ENCODE measurements at places on chromosomes 12 and 14.

DNA sequence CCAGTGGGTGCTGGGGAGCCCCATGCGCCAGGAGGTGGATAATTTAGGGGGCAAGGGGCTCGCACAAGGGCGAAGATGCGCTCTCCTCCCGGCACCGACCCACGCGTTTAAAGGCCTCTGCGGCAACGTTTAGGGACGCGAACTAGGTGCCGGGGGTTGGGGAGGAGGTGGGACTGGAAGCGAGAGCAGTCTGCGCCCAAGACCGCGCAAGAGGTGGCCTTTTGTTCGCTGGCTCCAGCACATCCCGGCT, 1.3 kb downstream of the SLC38A1 start:
- DNase-seq, result peak; percentile 40

GRCh38 chr12:14171106-14171505, 189.7 kb upstream of the GRIN2B start:
- no peak for DNase-seq

- DNase-seq, result peak; percentile 80
Measured at GRCh38 chr12:70576341-70577282, 60.6 kb downstream of the PTPRB start.

GRCh38 chr12:130560321-130560720, 155.8 kb downstream of the RIMBP2 start:
- DNase-seq, result no peak

- no peak for DNase-seq
Measured at GRCh38 chr14:69101331-69101826, 51.5 kb downstream of the DCAF5 start.

DNA sequence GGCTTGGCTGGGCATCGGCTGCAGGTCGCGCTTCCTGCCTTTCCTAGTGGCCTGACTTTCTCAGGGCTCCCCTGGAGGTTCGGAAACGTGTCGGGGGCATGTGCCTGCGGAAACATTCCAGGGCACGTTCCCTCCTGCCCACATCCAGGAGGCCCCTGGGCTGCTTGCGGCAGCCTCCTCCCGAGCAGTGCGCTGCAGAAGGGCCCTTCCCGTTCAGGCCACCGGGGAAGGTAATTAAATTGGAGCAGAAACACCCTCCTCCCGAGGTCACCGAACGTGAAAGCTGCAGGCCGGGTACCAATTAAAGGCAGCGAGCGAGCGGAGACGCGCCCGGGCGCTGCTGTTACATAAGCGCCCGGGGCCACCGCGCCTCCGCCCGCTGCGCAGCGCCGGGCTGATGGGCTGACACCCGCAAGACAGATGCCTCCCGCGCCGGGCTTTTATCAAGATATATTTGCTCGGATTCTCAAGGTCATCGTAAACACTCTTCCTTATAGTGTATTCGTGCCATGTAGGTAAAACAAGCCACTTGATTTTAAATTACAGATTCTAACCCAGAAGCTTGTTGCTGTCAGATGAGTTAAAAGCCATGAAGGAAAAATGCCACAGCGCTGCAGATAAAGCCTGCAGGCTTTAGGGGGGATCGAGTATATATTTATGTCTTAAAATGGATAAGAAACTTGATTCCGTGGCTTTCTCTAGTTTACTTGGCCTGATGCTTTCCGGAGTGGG, 31.4 kb downstream of the SSPN start:
- peak; percentile 40 for DNase-seq

DNA sequence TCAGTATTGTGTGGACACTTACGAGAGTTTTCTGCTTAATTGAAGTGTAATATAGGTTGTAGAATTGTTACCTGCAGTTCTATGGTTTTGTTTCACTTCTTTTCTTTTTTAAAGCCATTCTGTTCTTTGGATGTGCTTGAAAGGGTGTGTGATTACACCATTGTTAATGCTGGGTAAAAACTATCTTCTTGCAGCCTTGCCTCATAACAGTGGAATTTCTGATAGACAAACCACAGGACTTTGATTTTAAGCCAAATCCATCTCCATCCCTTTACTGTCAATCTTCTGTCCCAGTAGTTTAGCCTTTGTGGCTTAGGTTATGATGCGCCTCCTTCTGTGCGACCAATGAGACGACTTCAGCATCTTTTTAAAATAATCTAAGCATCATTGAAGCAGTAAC, 182.3 kb downstream of the PELI2 start:
- no peak for DNase-seq

DNA sequence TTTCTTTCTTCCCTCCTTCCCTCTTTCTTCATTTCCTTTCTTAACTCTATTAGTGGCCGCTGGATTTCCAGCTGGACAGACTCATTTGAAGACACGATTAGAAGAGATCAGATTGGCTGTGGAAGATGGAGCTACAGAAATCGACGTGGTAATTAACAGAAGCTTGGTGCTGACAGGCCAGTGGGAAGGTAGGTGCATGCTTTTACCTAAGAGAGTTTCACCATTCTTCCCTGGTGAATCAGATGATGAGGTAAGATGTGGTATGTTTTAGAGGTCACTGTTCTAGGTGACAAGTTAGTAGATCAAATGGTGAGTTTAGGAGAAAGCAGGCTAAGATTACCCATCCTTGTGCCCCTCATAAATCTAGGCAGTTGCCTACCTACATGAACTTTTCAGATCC, 51.6 kb downstream of the DERA start:
- no peak for DNase-seq

GRCh38 chr14:92780444-92781232, 13.5 kb upstream of the GOLGA5 start:
- no peak for DNase-seq

- no peak for DNase-seq
Measured at GRCh38 chr14:104863131-104863862, 1.8 kb upstream of the CEP170B start.

DNA sequence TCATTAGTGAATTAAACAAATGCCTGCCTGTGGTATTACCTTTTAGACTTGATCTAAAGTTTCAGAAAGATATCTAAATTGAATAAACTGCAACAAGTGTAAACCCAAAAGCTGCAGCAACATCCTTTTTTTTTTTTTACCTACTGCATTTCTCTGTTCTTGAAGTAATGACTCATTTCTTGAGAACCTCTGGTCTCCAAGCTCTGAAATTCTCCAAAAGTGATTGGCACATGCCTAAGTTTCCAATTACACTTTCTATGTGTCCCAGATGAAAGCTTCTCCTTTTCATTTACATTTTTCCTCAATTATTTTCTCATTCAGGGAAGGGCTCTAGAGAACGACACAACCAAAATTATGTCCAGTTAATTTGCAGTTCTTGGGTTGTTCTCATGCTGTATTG, 435.2 kb upstream of the DCN start:
- DNase-seq, result no peak

GRCh38 chr12:18752280-18752920, 14.5 kb downstream of the CAPZA3 start:
- no peak for DNase-seq

- no peak for DNase-seq
Measured at GRCh38 chr12:112977641-112978040, 678 bp upstream of the OAS2 start.

DNA sequence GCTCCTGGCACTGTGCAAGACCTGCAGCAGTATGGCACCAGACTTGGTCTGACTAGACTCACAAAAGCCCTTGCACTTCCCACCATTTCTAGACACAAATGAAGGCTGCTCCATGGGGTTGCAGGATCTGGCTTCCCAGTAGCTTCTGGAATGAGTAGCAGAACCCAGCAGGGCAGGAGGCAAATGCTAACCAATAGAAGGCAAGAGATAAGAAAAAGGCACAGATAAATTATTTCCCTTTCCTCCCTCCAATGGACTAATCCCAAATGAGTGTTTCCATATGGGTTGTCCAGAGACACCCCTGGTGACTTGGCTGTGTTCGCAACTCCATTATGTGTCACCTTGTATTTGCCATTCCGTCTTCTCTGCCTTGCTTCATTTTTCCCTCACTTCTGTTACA, 49.7 kb downstream of the KIF21A start:
- no peak for DNase-seq

- DNase-seq, result no peak
Measured at GRCh38 chr12:116184763-116185162, 92.7 kb downstream of the MED13L start.

GRCh38 chr12:60441577-60441976, 845.7 kb downstream of the SLC16A7 start:
- DNase-seq, result no peak

DNA sequence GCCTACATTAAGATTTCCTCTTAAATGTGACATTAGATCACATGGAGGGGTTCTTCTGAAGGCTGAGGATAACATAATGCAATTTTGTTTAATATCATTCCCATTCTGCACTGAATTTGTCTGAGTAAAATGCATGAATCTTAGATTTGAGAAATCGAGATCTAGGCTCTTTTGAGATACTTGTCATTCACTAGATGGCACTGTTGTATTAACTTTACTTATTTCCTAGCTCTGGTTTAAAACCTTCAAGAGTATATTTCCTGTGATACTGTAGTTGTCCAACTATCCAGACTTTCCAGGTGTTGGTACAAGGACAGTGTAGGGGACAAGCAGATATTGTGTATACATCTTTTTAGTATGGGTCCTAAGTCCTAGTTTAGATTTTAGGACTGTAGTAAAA, 91.7 kb upstream of the SEL1L start:
- DNase-seq, result peak; percentile 83

DNA sequence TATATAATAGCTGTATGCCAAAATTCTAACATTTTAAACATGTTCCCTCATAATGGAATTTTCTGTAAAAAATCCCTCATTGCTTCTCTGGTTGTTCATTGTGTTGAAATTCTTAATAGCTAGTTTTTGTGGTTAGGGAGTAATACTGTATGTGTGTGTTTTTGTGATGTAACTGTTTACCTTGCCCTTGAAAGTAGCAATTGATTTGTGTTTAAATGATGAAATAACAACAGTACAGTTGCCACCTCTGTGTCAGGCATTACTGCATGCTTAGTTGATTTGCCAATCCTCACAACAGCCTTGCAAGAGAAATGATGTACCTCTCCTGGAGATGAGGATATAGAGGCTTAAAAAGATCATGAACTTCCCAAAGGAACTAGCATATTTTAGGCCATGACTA, 94.9 kb downstream of the DAAM1 start:
- no peak for DNase-seq

GRCh38 chr12:74644681-74645080, 107.0 kb downstream of the ATXN7L3B start:
- no peak for DNase-seq

GRCh38 chr14:98103705-98104104, 1168.3 kb downstream of the BCL11B start:
- DNase-seq, result no peak

DNA sequence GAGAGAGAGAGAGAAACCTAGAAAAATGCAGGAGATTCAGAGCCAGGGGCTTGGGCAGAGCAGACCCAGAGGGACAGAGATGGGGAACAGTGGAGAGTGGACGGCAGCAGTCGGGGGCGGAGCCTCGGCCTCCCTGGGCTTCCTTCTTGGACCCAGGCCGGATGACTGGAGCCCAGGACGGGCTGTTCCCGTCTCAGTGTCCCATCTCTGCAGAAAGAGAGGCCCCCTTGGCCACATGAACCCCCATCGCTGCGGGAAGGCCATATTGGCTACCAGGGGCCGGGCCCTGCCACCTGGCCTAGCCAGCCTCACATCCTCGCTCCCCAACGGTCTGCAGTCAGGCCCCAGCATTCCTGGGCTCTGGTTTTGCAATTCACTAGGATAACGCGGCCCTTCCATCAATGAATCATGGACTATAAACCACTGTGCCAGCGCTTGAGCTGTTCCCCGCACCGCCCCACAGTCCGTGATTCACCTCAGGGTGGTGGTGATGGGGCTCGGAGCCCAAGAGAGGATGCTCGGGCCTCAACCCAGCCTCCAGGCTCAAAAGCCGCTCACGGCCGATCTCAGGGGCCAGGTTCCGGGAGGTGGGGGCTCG, 116.5 kb downstream of the RFLNA start:
- DNase-seq, result no peak

DNA sequence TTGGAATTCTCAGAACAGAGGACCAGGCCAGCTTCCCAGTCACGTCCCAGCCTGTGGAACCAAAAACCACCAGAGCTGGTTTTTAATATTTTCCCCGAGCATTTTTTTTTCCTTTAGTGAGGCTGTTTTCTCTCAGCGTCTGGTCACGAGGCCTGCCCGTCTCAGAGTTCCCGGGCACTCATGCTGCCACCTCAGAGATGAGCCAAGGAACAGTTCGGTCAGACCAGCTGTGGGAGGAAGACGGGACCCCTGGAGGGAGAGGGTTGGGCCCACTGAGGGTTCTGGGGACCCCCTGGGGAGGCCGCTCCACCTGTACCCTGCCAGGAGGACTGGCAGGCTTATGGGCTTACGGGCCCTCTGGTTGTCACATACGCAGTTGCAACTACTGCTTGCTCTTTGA, 39.9 kb downstream of the JDP2 start:
- no peak for DNase-seq

DNA sequence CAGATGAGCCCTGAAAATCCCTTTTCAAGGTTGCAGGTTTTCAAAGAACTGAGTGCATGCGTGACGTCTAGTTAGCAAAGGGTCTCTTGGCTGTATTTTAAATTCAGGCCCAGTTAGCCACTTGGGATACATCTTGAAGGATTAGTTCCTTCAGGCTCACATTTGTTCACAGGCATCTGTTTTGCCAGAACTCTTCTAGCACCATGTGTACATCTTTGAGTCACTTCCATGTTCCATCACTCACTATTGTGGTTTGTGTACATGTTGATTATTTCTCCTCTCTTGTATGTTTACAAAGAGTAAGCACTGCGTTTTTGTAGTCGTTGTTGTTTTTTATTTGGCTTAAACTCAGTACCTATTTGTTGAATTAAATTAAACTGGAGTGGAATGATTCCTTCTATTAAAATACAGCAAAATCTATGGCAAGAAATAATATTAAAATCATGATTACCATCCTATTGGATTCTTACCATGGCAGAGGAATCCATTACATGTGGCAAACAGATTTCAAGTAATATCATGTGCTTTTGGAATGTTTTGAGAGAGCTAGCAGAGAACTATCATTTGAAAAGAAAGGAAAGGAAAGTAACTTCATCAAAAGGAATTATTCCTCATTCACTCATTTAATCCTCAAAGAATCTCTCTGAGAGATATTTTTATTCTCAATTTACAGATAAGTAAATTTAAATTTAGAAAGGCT, 438.9 kb upstream of the FAR2 start:
- no peak for DNase-seq

- DNase-seq, result no peak
Measured at GRCh38 chr12:6831450-6831995, 3.3 kb downstream of the P3H3 start.

GRCh38 chr14:38042322-38042721, 165.4 kb upstream of the SSTR1 start:
- no peak for DNase-seq

- no peak for DNase-seq
Measured at GRCh38 chr14:79960288-79960687, 251.0 kb downstream of the DIO2 start.

- DNase-seq, result no peak
Measured at GRCh38 chr12:55741931-55742680, 816 bp upstream of the GDF11 start.

GRCh38 chr12:90593596-90594295, 361.2 kb downstream of the CCER1 start:
- no peak for DNase-seq

DNA sequence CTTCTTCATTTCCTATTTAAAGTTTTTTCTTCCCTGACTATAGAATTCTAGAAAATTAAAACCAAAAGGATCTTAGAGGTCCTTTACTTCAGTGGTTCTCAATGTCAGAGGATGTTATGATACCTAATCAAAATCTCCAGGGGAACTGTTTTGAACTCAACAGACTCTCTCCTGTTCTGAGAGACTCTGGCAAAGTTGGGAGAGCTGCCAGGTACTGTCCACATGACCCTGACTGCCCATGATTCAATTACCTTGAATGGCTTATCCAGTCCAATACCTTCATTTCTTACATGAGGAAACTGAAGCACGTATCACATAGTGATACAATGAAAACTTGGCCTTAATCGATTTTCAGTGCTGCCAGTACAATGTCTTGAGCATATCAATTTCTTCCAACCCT, 16.6 kb downstream of the ALKBH1 start:
- no peak for DNase-seq

- DNase-seq, result no peak
Measured at GRCh38 chr14:21978184-21978998, 304.8 kb upstream of the OR4E1 start.

Measured in NCI-H748 treated with DMSO at 0.1 percent for 48 hours (cell line).